ENCODE measurements at places on chromosomes 6 and 20.

DNA sequence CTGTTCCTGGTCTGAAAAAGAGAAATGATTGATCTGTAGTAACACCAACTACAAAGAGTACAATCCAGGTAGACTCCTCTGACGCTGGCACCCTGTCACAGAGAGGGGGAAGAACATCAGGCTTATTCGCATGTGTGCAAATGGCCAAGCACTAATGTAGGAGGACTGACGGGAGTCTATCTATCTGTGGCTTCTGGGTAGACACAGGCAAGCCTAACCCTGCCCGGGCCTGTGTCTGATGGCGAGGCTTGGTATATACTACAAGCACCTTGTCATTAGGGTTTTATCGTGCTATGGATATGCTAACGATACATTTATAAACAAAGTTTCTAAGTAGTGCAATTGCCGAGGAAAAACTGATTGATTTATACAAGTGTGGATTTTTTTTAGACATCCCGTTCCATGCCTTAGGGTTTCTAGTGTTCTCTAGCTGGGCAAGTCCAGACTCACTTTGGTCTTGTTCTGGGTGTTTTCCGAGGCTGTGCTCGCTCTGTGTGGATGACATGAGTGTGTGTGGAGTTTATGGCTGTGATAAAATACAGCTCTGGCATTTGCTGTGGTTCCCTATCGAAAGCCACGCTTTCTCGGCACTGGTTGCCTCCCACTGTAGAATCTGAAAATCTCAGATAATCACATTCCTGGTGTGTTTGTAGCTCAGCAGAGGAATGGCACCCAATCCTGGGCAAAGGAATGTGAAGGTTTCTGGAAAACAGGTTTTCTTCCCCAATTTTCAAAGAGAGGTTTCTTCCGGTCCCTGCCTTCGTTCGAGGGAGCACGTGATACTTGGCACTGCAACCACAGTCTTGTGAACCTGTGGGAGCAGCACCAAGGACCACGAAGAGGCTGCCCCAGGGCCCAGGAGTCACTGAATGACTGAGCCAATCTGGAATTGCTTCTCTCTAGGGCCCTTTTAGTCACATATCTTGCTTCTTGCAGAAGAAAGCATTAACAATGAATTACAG lies 67.5 kb upstream of the EDN1 start:
- no peak for DNase-seq

GRCh38 chr6:170464524-170464979 lies 88.6 kb downstream of the PSMB1 start:
- DNase-seq = no peak

- DNase-seq = no peak
Measured at GRCh38 chr20:15923030-15923776, 650.0 kb downstream of the KIF16B start.

DNA sequence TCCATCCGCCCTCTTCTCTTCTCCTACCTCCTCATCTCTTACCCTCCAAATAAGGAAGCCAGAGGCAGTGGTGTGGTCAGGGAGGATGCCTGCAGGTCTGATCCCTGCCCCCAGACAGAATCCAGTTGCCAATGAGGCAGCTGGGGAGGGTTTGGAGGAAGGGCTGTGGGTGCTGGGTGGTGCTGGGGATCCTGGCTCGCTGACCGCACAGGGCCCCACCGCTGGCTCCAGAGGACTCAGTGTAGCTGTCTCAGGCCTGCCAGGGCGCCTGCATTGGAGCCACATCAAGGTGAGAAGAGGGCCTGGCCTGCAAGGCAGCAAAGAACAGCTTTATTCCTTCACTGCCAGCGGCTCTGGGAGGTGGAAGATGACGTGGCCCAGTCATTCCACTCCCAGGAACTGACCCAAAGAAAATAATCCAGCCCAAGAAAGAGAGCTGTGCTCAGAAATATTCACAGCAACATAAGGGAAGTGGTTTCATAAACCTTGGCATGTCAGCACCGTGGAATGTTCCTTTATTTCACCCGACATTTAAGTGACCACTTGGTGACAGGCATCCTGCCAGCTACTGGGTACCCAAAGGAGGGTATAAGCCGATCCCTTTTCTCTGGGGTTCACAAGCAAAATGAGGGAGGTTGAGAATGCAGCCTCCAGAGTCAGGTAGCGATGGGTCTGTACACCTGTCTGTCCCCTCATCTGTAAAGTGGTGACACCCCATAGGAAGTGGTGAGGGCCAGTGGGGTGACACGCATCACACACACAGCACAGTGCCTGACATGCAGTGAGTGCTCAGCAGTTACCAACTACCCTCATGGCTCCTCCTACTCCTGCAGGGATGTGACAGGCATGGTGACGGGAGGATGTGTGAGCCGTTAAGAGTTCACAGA lies 125.1 kb downstream of the SNX5 start:
- DNase-seq = no peak

DNA sequence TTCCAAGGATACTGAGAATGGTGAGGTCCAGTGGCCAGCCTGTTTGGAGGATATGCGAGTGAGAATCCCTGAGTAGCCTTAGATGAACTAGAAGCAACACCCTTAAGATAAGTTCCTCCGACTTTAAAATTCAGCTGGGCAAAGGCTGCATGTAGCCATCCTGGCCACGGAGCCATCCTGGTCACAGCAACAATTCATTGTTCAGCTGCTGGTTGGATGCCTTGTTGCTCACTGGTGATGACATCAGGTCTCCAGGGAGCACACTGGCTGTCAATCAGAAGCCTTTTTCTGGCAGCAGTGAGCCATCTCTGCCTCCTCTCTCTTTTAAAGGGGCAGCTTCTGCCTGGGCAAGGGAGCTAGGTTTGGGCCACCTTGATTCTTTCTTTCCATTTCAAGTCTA lies 22.4 kb upstream of the RIMS4 start:
- DNase-seq = no peak
